ENCODE measurements at places on chromosomes 6 and 20.

DNA sequence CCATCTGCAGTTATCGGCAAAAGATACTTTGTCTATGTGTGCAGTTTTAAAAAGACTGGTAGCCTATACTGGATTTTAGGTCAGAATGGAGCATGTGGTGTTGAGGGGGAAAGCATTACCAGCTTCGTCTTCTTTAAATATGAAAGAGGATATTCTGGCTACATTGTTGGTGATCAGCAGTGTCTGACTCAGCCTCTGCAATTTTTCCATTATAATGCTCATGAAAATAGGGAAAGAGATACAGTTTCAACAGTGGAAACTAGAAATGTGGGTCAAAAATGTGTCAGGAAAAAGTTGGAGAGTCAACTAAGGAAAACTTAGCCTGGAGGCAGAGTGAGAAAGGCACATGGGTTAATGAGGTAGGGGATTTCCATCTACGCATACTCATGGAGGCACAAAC is 45.2 kb downstream of the HDGFL1 start:
- no peak for DNase-seq

DNA sequence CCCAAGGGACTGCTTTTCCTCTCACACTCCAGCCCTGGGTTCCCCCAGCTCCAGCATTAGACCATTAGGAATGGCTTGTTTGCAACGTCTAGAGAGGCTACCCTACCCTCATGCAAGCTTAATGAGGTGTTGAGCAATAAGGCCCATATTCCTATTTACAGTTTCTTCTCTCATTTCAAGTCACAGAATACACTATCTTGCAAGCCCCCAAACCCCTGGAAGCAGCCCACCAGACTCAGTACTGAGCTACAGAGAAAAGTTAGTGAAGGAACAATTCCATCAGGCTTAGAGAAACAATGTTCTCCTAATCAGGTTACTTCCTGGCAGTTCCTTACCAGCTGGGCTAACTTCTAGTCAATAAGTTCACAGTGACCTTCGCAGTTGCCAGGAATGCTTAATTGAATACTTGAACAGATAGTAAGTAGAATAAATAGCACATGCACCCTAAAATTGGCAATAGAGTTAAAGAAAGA is 606.5 kb upstream of the NOX3 start:
- no peak for DNase-seq

DNA sequence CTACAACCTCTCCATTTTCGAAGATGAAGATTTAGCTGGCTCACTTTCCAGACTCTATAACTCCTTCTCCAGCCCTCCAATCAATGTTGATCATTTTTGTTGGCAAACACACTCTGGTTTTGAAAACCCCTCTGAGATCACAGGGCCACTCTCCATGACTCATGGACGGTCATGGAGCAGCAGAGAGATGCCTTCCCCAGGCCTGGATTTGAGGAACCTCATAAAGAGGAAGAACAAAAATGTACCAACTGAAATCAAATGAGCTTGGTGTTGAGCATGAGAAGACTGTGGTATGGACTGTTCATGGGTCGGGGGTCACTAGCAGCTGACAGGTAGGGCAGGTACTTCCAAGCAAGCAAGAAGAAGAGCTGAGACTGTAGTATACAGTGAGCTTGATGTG is 112.8 kb upstream of the INSM1 start:
- no peak for DNase-seq

- no peak for DNase-seq
These were observed 59.4 kb downstream of the INSM1 start for GRCh38 chr20:20427227-20427864.

GRCh38 chr20:50198716-50199115 is 8.1 kb downstream of the CEBPB start:
- no peak for DNase-seq

- no peak for DNase-seq
These were observed 744 bp downstream of the RIOK1 start for GRCh38 chr6:7390226-7390878.

DNA sequence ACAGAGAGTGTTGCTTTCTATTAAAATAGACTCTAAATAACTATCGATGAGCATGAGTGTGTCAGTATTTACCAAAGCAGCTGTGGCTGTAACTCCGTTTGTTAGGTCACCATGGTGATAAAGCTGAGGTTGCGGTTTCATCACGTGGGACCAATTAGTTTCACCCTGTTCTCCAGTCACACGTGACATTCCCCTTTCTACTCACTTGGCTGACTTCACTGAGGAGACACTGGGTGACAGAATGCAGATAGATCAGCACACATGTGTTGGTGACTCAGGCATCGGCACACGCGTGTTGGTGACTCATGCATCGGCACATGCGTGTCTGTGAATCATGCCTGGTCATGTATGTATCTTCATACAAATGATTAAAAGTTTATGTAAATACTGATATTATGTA is 285.4 kb downstream of the THBS2 start:
- DNase-seq = no peak

DNA sequence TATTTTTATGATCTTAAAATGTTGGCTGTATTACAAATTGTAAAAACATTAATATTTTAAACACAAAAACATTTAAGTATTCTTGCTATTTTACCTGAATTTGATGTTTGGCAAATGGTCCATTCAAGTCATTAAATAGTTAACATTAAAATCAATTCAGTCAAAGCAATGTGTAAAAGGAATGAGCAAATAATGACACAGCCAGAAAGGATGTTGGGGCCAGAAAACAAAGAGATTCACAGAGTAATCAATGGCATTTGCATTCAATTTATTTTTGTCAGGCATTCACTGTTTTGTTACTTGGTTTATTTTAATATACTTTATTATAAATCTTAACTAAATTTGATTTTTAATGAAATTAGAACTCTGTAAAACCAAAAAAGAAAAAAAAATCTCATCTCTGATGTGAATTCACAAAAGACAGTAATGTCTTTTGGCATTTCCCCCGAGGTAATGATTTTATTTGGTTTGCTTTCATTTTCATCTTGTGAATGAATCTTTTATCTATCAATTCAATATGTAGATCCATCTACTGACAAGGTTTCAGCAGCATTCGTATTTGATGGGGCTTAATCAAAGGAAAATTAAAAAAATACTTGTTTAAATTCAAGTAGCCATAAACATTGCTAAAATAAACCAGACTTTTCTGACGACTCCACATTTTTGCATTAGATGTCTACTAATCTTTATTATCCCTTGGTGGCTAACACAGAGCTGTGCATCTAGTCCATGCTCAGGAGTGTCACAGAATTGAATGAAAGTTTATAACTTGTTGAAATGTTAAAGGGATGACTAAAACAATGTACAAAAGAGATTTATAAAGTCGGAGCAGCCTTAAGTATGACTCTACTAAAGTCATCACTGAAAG is 866.7 kb upstream of the GJE1 start:
- no peak for DNase-seq

DNA sequence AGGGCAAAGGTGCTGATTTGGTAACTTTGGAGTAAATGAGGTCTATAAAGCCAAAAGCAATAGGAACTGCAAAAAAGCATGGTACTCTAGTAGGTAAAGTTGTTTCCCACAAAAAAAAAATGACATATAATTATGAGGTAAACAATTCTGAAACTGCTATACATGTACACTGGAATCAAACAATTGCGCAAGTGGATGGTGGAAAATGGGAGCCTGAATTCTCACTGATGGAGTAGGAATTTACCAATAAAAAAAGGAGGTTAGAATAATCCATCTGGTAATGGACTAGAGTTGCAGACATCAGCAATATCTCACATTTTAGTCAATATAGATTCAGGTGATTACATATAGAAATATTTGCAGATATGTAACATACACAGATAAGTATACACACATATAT is 5.0 kb upstream of the KAT14 start:
- no peak for DNase-seq

DNA sequence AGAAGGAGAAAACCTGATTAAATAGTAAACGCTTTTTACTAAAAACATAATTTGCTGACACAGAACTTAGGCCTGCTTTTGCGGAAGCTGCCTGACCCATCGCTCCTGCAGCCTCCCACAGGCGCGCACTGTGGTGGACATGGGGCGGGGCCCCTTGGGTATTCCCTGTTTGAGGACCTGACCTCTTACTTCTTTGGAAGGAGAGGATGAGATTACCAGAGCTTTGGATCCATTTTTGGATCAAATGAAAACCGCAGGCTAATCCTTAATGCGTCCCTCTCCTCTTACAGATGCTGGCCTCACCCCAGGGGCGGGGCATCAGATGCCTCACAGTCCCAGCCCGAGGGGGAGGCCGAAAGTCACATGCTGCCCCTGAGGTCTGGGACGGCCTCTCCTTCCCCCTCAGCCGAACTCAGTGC is 151.0 kb downstream of the SCML4 start:
- no peak for DNase-seq

DNA sequence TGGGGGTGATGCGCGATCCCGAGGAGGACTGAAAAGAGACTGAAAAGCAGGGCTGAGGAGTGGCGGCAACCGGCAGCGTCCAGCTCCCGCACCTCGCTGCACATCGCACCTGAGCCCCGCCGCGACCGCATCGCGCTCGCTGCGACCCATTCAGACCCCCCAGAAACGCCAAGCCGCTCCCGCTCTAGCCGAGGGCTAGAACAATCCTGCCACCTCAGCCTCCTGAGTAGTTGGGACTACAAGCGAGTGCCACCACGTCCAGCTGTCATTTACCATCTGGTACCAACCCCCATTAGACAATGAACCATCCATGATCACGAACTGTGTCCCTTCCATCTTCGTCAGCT is 33.2 kb downstream of the HLA-A start:
- DNase-seq = no peak

DNA sequence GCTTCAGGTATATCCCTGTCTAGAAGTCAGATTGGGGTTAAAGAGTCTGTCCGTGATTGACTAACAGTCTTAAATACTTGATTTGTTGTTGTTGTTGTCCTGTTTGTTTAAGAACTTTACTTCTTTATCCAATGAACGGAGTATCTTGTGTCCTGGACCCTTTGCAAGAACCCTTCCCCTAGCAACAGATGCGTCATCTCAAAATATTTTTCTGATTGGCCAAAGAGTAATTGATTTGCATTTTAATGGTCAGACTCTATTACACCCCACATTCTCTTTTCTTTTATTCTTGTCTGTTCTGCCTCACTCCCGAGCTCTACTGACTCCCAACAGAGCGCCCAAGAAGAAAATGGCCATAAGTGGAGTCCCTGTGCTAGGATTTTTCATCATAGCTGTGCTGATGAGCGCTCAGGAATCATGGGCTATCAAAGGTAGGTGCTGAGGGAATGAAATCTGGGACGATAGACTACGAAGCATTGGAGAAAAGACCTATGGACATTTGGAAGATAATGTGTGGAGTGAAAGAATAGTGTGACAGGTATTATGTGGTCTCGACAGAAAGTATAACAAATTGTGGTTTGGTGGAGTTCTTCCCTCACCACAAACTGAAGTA is at the start of gene HLA-DRA:
Gene HLA-DRA, plus strand, starts transcription at position 286 of the 613 bp plus-strand sequence. Its CDS starts 64 bp downstream, at position 350.
- peak; percentile 33 for DNase-seq

GRCh38 chr20:10861090-10861489 is 187.3 kb upstream of the JAG1 start:
- DNase-seq = no peak

DNA sequence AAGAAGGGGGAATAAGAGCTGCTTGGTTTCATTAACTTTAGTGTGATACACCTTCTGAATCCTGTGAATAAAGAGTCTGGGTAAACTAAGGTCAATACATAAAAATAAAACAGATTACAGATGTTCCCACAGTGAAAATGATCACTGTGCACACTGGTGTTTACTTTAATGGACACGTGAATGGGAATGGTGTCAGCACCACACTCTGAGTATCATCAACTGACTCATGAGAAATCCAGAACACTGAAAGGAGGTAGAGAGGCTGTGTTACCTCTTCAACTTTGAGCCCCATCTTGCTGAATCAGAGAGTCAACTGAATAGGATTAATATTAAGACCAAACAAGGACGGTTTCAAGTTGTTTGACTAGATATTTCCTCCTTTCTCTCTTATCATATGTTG is 75.0 kb downstream of the ELOVL4 start:
- no peak for DNase-seq

DNA sequence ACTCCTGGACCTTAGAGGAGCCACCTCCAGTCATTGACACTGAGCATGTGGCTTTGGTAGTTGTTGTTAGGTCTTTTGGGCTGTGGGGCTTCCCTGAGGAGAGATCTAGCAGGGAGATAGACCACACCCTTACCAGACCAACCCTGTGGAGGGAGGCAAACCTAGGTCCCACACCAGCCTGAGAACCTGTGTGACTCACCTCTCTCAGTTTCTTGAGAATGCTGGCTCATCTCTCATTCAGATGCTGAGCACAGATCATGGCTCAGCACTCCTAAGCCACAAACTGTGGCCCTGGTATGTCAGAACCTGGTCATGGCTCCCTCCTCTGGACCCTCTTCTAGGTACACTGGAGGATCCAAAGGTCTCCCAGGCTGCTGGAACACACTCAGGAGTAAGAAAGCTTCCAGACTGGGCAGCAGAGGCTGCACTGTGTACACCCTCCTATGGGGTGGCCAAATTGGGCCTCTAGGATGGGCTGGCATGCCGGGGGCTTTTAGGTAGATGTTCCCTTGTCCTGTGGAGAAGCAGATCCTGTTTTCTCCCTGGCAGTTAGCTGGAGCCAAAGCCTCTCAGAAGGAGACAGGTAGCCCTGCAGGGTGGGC is 1294.5 kb downstream of the KHDRBS2 start:
- DNase-seq = no peak

GRCh38 chr6:2754393-2754792 is 3.7 kb upstream of the MYLK4 start:
- no peak for DNase-seq

GRCh38 chr20:17021481-17021880 is 205.4 kb upstream of the PCSK2 start:
- no peak for DNase-seq

- no peak for DNase-seq
These were observed 105.3 kb downstream of the CEBPB start for GRCh38 chr20:50295762-50296449.

DNA sequence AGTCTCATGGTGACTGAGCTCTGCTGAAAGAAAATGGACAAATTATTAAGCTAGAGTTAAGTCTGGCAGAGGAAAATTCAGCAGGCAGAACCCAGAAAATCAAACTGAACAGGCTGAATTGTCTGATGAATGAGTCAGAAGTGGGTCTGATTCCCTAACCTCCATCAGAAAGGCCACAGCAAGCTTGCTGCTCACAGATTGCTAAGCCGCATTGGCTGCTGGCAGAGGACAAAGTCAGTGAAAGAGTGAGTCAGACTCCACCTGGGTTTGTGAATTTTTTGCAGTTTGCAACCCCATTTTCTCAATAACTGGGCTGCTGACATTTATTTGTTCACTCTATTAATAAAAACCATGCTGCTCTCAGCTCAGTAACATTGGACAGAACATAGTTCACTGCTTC is 191.3 kb downstream of the EPM2A start:
- no peak for DNase-seq

- no peak for DNase-seq
These were observed 21.2 kb downstream of the KIF25 start for GRCh38 chr6:168018664-168019063.
